ENCODE measurements at places on chromosomes 3 and 15.

- DNase-seq, result no peak
These were observed 81.9 kb upstream of the PLXNA1 start for GRCh38 chr3:126900859-126901540.

GRCh38 chr3:37970802-37971201, 19.8 kb upstream of the VILL start:
- DNase-seq, result no peak

- no peak for DNase-seq
These were observed 20.7 kb upstream of the POMGNT2 start for GRCh38 chr3:43126536-43126935.

DNA sequence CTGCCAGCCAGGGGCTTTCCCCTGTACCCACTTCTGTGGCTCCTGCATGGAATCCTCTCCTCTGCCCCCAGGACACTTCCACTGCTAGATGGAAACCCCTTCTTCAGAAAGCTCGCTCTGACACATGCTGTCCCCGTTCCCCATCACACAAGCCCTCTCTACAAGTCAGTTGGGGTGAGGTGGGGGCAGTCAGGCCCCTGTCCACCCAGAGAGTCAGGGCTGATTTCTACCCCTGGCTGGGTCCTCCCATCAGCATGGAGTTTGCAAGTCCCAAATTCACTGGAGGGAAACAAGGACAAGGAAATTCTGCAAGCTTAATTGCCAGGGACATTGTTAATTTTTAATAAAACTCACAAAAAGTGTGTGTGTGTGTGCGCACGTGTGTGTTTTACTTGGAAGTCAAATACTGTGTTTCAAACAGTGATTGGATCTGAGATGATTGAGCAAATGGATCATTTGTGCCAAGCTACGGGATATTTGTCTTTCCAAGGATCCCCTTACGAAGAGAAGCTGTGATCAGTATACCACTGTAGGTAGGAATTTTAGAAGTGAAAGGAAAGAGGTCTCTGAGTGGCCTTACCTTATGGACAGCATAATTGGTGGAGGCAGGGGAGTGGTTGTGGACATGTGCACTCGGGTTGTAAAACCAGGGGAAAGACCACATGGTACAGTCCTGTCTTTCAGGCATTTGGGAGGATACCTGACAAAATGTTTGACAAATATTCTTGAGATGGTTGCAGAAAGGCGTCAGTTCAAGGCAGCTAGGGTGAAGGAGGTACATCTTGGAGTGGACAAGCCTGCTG, 1.5 kb upstream of the AMOTL2 start:
- no peak for DNase-seq

- no peak for DNase-seq
These were observed 37.8 kb upstream of the IL20RB start for GRCh38 chr3:136919799-136920580.

- DNase-seq, result no peak
These were observed 9.6 kb downstream of the CHST13 start for GRCh38 chr3:126533506-126533905.

- DNase-seq, result no peak
These were observed 208.7 kb upstream of the CDIN1 start for GRCh38 chr15:36370731-36371112.

DNA sequence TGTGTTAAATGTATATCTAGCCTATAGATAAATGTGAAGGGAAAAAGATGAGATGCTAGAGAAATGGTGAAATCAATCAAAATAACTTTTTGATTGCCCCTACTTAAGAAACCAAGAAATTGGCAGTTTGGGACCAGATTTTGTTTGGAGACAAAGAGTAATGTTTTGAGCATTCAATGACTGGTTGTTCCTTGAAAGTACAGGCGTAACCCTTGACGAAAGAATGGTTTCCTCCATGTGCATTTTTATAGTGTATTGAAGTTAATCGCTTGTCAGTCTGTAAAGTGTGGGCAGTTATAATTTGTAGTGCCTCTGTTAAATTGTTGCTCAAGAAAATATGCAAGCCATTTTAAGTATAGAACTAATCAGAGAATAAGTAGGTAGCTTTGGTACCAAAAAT, 1.2 kb downstream of the KIF23 start:
- no peak for DNase-seq

- DNase-seq, result no peak
These were observed 17.5 kb upstream of the HHATL start for GRCh38 chr3:42720126-42720525.

GRCh38 chr3:61570813-61571212, 9.4 kb downstream of the PTPRG start:
- no peak for DNase-seq

- DNase-seq, result peak; percentile 17
These were observed 359 bp downstream of the ARIH1 start for GRCh38 chr15:72474466-72474911.

- DNase-seq, result no peak
These were observed 12.5 kb upstream of the ZXDC start for GRCh38 chr3:126488185-126488584.

DNA sequence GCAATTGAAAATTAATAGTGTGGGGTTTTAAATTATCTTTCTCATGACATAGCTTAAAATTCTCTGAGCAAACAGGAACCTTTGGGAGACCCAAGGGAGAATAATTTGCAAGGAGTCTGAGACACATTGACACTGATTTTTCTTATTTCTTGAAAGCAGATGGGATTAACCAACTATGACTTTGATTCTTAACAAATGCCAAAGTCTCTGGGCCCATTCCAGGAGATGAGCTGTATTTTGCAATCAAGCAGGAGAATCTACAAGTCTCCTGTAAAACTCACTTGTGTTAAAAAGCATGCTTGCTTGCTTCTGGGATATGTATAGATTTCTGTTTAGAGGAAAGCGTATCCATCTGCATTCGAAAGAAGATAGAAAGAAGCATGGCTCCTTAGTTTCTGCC, 71.3 kb upstream of the STT3B start:
- no peak for DNase-seq

- no peak for DNase-seq
These were observed 268.5 kb downstream of the PTPRG start for GRCh38 chr3:61829722-61830350.

- no peak for DNase-seq
These were observed 882 bp downstream of the GXYLT2 start for GRCh38 chr3:72888546-72889309.

DNA sequence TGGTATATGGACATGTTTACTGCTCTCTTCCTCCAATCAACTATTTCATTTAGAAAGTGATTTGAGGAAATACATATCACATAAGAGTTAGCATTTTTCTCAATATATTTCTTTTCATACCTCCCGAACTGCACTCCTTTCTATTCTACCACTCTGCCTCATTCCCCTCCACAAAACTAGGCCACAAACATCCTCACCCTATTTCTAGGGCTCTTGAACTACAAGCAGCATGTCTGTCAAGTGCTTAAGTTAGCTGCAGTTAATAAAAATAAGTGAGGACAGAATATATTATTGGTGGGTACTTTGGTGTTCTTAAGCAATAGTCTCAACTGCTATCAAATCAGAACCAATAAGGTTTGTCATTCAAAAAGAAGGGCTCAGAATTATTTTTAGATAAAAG, 125.1 kb downstream of the CLASP2 start:
- no peak for DNase-seq

GRCh38 chr3:123486460-123486859, 37.6 kb upstream of the ADCY5 start:
- DNase-seq, result no peak

GRCh38 chr3:194255252-194256039, 95.7 kb downstream of the CPN2 start:
- DNase-seq, result no peak

- no peak for DNase-seq
These were observed 15.7 kb upstream of the ETV5 start for GRCh38 chr3:186124592-186124991.

DNA sequence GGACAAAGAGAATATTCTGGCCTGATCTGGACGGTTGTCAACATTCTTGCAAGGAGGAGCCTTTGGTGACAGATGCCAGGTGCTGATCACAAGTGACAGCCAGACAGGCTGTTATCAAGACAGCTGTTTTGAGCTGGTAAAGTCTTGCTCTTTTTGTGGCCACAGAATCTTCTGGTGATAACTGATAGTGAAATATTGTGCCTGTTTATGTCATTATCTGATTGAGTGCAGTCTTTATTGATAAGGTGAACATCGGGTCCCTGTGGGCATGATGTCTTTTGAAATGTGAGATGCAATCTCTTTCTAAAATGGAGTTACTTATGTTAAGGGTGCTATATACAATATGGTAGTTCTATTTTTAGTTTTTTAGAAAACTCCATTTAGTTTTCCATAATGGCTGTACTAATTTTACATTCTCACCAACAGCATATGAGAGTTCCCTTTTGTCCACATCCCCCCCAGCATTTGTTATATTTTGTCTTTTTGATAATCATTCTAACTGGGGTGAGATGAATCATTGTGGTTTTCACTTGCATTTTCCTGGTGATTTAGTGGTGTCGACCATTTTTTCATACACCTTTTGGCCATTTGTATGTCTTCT, 10.7 kb downstream of the CEP63 start:
- DNase-seq, result no peak

DNA sequence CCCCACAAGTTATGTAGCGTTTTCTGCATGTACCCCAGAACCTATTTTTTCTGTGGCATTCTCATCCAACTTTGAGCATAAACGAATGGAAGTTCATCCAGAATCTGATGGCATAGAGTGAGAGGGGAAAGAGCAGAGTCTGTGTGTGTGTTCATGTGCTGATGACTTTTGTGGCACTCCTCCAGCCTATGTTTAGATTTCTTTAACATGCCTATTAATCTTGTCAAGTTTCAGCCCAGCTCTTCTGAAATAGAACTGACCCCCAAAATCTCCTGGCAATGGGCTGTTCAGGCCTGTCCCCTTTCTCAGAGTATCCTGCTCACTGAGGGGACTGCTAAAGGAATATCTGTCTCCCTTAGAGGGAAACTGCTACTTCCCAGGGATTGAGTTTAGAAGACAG, 56.4 kb upstream of the NEO1 start:
- no peak for DNase-seq

DNA sequence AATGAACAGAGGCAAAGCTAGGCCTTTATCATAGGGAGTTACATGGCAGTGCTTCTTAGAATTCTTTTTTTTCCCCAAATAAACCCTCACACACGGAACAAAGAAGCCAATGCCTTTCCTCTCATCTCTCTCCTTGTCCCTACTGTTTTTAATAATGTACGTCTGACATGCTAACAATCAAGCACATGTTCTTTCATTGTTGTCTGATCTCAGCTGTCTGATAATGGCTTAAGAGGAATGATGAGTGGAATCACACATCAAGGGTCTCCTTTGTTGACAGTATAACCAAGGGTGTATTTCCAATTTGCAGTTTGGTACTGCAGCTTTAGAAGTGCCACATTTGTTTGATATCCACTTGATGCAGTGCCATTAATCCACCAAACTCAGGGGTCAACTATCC, 34.8 kb upstream of the EPHA3 start:
- no peak for DNase-seq

GRCh38 chr15:67254238-67255175, at the start of the genes AAGAB and IQCH:
AAGAB (minus strand) TSS chr15:67254661; CDS start chr15:67254631, 30 bp downstream.
IQCH (plus strand) TSS chr15:67254786; CDS start chr15:67254897, 111 bp downstream.
- peak; percentile 97 for DNase-seq

- no peak for DNase-seq
These were observed 59.6 kb downstream of the ATP10A start for GRCh38 chr15:25803541-25803940.

DNA sequence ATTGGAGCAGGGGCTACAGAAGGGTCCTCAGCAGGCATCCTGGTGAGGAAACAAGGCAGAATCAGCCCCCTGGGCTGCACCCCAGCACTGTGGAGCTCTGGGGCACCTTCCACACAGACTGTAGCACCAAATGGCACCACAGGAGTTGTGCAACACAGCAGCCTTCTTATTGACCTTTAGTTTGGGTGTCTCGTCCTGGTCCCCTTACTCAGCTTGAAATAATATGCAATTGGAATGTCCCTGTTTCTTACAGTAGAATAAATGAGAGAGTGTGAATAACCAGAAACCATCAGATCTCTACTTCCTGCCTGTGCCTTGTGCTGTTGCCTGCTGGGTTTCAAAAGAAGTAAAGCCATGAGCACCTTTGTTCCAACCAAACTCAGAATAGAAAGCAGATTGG, 44.5 kb downstream of the RPLP1 start:
- no peak for DNase-seq

GRCh38 chr3:118618247-118619040, 416.2 kb downstream of the IGSF11 start:
- no peak for DNase-seq

GRCh38 chr3:18135060-18135814, 289.9 kb downstream of the SATB1 start:
- DNase-seq, result no peak

GRCh38 chr3:191383124-191383523, 52.8 kb upstream of the UTS2B start:
- DNase-seq, result no peak

GRCh38 chr15:82030176-82030575, 15.6 kb downstream of the MEX3B start:
- no peak for DNase-seq

DNA sequence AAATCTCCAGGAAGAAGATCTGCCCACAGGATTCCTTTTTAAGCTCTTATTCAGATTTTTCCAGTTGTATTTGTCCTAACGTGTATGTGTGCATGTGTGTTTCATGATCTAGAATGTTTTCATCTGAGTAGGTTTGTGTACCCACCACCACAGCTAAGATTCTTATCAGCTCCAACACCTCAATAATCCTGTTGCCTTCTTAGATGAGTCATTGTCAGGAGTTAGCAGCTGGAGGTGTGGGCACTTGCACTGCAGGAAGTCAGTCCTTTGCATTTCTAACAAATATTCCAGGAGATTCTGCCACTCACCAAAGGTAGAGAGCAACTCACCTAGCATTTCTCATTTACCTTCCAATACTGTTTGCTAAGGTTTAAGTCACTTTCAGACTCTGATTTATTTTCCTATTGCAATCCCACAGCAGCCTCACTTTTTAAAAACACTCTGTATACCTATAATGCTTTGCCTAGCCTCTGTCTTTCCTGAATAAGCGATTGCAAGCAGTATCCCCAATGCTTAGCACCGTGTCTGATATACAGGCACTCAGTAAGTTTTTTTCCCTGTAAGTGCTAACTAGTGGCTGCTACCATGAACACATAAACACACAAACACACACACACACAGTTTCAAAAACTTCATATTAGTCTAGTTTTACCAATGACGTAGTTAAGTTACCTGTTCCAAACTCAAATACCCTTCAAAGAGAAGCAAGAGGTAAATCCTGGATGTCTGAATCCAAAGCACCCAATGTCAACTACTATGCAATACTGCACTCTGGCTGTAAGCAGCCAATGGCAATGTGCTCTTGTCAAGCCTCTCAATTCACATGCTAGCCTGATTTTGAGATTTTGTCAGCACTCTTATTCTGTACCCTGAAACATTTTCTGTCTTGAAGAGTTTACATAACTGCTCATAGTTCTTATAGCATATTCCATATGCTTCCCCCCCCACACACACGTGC, 713.5 kb upstream of the LMCD1 start:
- DNase-seq, result no peak

DNA sequence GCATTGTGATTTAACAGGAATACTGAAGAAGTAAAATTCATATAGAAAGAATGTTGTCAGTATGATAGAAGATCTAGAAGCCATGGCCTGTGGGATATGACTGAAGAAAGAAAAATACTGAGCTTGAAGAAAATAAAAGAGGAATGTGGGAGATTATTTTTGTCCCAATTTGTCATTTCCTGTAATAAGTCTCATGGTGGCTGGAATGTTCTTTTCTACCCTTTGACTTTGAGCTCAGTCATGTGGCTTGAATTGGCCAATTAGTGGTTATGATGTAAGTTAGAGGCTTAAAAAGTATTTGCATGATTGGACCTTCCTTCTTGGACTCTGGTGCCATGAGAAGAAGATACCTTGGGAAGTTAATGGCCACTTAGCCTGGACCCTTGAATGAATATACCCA, 14.1 kb downstream of the APH1B start:
- DNase-seq, result no peak
